ENCODE measurements at places on chromosomes 2 and 18.
A peak's percentile ranks its signal among the peaks of the same experiment; 100 is the strongest.

- peak; percentile 93 for DNase-seq
These were observed 122.7 kb downstream of the COL6A3 start for GRCh38 chr2:237291138-237291792.

DNA sequence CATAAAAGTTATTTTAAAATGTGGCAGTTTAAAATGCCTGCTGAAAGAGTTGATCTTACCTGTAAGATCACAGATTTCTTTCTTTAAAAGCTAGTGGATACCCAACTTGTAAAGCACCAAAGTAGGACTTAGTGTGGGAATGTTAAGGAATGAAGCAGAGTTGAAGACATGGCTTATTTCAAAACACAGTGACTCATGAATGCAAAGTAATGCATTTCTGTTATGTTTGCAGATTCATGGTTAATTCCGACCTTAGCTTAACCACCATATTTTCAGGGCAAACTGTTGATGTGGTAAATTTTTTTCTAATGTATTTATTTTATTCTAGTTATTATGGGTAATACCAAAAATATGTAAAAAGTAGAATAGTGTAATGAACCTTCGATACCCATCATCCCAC is 206.8 kb upstream of the FOSL2 start:
- no peak for DNase-seq

DNA sequence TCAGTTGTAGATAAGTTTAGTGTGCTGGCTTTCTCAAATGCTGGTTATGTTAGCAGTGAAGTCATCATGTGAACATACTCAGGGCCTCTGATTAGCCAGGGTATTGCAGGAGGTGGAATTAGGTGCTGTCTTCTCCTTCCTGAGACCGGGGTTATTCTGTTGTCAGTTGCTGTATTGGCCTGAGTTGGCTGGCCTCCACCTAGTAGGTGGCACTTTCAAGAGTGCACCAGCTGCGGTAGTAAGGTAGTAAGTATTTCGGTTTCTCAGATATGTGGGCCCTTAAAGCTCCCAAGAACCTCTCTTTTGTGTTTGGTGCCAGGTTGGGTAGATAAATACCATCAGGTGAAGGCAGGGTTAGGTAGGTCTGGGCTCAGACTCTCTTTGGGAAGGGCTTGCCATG is 1430.5 kb upstream of the CELF4 start:
- DNase-seq, result no peak

- DNase-seq, result no peak
These were observed 13.6 kb downstream of the ABCG5 start for GRCh38 chr2:43824951-43825493.

- no peak for DNase-seq
These were observed 49.7 kb downstream of the SH3YL1 start for GRCh38 chr2:213932-214693.

Measured in NCI-H510A (cell line).